Activated CD4-positive, CD25-positive, alpha-beta regulatory T cell treated with anti-CD3 and anti-CD28 coated beads, Interleukin-2, amount 50 U/mL, for 72 hours (primary cell): ENCODE measurements at places on chromosomes 3 and 15.

GRCh38 chr3:40971191-40972168 lies 227.8 kb upstream of the CTNNB1 start:
- DNase-seq = peak; percentile 54

- no peak for DNase-seq
Observed at GRCh38 chr3:119508172-119508845, 10.0 kb downstream of the TIMMDC1 start.

DNA sequence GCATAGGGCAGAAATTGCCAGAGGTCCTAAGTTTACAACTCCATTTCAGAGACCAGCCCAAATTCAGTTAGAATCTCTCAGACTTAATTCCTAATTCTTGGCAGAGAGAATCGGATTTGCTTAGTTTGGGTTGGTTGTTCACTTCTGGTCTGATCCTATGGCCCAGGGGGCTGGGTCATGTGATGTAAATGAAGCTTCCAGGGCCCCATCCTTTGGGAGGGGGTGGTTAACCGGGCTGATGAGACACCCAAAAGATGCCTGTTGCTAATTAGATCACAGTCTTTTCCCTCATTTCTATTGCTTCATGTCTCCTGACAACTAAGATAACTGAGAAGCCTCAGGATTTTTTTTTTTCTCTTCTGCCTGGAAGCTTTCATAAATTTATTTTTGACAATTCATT lies 11.1 kb upstream of the ZNF620 start:
- no peak for DNase-seq

DNA sequence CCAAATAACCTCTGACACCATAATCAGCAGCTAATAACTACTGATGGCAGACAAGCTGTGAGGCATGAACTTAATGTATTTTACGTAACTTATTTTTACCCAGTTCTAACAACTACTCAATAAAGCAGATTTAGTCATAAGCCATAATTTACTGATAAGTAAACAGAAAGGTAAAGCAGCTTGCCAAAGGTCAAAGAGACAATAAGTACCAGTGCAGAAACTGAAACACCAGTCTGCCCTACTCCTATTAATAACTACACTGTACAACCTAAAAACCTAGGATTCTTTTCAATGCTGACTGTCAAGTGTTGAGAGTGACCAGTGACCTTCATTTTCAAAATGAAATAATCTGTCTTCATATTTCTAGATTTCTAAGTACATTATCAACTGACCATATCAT lies 152.2 kb downstream of the NR2E3 start:
- no peak for DNase-seq

- DNase-seq = no peak
Observed at GRCh38 chr15:91611561-91612323, 241.8 kb upstream of the SLCO3A1 start.

DNA sequence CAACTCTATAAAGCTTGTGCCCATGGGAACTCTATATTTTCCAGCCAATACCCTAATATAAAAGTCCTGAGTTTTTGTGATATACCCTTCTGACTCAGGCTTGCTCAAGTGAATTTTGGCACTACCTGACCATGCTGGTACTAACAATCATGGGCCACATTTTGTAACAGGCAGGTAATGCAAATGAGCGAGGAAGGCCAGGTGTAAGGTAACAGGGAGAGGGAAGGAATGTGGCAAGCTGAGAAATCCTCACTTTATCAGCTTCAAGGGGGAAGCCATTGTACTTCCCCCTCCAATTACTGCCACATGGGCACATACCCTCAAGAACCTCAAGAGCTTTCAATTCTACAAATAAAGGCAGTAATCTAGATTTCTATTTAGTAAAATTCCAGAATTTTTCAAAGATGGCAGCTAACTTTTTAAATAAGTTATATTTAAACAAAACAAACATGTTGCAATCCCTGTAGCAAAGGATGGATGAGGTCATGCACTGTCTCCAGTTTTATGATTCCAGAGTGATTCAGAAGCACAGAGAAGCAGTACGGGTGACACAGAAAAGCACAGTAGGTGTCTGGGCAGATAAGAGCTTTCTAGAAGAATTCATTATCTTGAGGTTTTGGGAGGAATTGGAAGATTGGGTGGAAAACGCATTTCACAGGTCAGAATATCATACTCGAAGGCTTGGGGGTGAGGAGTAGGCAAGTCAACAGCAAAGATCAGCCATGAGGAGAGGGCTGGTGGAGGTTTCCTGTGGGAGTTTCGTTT lies 87.6 kb downstream of the FOXP1 start:
- no peak for DNase-seq

DNA sequence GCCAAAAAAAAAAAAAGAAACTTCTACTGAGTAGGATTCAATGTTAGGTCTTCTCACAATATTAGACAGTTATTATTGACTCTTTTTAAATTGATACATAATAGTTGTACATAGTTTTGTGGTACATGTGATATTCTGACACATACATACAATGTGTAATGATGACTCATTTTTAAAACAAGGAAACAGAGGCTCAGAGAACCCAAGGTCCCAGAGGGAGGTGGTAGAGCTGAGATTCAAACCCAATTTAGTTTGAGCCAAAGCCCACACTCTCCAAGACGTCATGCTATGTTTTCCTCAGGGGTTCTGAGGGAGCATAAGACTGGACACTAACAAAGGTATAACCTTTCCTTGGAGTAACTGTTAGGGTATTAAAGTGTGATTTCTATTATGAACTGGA lies 40.6 kb downstream of the MYO5C start:
- DNase-seq = no peak

DNA sequence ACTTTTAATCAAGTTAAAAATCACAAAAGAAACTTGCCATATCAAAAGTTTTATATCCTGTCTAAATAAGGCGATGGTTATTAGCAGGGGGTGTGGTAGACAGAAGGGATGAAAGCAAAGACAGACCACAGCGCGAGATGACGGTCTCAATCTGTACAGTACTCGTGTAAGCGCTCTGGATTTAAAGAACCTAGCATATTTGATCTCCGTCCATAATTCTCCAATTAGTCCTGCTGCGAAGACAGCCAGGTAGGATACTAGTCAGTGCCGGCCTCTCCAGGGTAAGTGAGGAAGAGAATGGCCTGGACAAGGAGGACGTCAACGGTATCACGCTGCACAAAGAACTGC lies 701 bp downstream of the SGO1 start:
- no peak for DNase-seq

GRCh38 chr3:37198996-37199395 lies 24.6 kb upstream of the LRRFIP2 start:
- no peak for DNase-seq
